ENCODE measurements at places on chromosomes 1 and 21.

DNA sequence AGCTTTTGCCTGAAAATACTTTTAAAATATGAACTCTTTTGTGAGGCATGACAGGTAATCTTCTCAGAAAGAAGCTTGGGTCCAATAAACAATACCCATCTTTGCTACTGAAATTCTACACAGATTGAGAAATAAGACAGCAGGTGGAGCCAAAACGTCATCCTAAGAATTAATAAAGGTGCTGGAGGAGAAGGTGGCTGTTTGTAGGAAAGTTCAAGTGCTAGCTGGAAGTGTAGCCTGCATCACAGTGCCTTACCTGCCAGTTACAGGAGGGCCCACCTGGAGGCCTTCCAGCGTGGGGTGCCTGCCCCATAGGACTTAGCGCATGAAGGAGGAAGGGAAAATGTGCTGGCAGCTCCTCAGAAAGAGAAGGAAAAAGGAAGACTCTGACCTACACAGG lies 93.7 kb downstream of the TTC3 start:
- DNase-seq, result peak; percentile 12

- no peak for DNase-seq
Measured at GRCh38 chr1:180841415-180841814, 71.3 kb upstream of the KIAA1614 start.

DNA sequence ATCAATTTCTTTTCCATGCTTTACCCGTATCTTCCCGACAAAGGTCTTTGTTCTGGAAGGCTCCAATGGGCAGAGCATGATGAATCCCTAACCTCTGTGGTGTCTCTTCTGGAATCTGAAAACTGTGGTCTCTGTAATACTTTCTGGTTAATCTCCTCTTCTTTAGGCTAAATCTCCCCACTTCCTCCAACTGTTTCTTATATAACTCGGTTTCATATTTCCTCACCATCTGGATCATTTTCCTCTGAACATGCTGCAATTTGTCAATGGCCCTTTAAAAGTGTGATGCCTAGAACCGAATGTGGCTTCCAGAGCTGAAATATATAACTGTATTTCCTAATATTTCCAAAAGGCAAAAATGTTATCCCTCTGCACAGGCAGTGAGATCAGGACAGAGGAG lies 66.1 kb downstream of the ALG14 start:
- no peak for DNase-seq

GRCh38 chr1:226643177-226643576 lies 94.6 kb downstream of the STUM start:
- DNase-seq, result no peak

GRCh38 chr1:49597436-49597835 lies 426.3 kb downstream of the AGBL4 start:
- no peak for DNase-seq

GRCh38 chr21:17352996-17353655 lies 159.7 kb upstream of the CXADR start:
- no peak for DNase-seq

GRCh38 chr21:44013380-44014088 lies 1.4 kb downstream of the TRAPPC10 start:
- DNase-seq, result peak; percentile 19

DNA sequence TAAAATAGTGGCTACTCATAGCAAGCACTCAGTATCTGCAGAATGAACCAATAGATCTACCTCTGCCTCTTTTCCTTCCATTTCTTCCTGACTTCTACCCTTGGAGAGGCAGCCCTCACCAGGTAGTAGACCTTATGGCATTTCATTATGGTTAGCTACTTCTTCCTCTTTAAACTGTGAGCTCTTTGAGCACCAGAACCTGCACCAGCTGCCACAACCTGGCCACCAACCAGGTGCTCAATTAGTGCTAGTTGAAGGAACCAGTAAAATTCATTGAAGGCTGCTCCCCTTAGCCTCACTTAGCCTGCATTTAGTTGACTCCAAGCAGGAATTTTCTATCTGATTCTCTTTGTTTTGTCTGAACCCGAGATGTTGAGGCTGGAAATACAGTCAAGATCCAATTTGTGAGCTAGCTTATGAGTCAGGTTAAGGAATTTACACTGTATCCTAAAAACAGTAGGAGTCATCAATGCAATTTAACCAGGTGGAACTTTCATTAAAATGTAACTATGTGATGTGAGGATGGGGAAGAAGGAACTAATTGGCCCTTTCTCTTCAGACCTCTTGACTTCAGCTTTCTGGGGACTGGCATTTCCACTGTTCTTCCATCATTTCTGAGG lies 81.5 kb upstream of the UBE2U start:
- no peak for DNase-seq

DNA sequence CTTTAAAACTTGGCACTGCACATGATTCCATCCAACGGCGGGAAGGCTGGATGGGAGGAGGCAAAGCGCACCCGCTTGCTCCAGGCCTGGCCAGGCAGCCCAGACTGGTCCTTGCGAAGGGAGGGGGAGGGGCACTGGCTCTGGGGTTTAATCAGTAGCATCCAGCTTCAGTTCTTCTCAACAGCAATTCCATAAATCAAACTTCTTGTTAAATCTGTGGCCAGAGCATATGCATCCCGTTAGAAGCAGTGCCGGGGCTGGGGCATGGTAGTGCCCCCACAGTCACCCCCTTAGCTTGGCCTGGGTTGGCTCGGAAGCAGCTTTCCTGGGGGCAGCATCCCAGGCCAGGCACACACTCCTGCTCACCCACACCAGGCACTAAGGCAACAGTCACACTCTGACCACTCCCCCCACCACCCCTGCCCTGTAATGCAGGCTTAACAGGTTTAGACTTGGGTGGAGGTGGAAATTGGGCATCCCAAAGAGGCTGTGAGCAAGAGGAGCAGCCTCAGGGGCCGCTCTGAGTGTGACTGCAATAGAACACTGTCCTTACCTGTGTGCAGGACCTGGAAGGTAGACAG lies 94.1 kb upstream of the CASZ1 start:
- DNase-seq, result no peak

GRCh38 chr1:151966061-151966460 lies 27.6 kb downstream of the S100A10 start:
- no peak for DNase-seq

DNA sequence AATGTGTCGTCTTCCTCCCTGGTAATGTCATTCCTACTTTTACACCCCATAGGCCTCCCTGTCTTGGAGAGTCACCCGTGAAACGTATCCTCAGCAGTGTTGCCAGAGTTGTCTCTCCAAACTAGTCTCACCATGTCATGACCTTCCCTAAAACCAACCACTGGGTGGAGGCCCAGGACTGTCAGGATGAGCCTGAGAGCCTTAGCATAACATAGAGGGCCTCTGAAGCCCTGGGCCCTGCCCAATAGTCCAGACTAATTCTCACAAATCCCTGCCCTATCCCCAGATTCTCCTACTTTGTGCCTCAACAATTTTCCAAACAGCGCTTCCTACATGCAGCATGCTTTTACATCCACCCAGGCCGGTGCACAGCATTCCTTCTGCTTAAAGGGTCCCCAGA lies 29.3 kb upstream of the HSD3B1 start:
- DNase-seq, result no peak

Measured in A549 (cell line).